NCI-H187 treated with DMSO at 0.1 percent for 48 hours (cell line): ENCODE measurements at places on chromosomes 7 and 10.

- DNase-seq: no peak
These were observed 19.8 kb downstream of the PIK3AP1 start for GRCh38 chr10:96700374-96701099.

DNA sequence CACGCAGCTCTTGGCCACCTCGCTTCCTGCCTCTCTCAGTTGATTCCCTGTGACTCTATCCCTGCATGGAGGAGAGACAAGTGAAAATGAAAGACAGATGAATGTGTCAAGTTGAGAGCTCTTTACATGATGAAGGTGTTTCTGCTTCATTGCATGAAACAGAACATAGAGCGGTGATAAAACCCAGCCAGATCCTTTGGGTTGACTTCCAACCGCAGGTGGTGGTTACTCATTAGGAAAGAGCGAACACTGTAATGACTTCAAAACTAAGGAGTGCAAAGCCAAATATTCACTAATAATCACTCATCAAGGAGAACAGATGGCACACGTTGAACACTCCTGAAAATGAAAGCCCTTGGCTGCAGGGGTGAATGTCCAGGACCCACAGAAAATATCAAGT lies 31.8 kb upstream of the WDR11 start:
- peak; percentile 67 for DNase-seq

DNA sequence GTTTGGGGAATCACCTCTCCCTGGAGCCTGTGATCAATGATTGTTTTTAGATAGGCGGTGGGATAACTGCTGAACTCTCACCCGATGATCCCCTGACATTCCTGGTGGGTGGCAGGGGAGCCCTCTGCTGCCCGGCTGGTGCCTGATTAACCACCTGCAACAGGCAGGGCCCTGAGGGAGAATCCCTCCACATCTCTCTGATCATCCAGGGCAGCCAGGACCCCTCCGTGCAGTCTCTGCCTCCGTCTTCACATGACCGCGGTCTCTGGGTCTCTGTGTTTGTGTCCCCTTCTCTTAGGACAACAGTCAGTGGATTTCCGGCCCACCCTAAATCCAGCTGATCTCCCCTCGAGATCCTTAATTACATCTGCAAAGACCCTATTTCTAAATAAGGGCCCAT lies 17.4 kb downstream of the CALML5 start:
- no peak for DNase-seq

DNA sequence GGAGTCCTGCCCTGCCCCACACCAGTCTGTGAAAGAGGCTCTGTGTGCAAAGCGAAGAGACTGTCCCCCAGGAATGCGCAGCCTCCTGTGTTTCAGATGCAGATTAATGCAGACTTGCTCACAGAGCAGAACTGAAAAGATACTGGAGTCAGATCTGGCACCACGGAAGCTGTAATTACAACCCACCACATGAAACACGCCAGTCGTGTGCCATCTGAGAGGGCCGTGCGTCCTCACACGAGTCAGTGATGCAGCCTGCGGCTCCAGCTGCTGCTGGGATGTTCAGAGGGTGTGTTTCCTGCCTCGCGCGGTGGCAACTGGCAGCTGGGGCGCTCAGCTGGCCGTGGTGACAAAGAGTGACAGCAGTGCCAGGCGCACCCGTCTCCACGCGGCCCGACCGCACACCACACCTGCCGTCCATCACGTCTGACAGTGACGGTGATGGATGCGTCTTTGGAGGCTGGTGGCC lies 50.0 kb downstream of the NKX6-2 start:
- DNase-seq: no peak

DNA sequence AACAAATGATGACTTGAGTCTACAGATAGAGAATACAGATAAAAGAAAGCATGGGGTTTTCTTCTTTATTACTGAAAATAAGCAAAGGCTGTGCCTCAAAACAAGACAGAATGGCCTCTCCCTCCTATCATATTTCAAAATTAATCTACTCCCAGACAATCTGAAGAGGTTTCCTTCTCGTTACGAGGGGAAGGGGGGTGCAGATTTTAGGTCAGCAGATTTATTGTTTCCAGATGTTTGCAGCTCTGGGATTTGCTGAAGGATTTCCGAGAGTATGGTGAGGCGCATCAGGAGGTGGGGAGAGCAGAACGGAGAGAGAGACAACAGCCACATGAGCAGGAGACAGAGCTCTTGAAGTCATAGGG lies 89.8 kb downstream of the KIAA1549 start:
- DNase-seq: peak; percentile 11

DNA sequence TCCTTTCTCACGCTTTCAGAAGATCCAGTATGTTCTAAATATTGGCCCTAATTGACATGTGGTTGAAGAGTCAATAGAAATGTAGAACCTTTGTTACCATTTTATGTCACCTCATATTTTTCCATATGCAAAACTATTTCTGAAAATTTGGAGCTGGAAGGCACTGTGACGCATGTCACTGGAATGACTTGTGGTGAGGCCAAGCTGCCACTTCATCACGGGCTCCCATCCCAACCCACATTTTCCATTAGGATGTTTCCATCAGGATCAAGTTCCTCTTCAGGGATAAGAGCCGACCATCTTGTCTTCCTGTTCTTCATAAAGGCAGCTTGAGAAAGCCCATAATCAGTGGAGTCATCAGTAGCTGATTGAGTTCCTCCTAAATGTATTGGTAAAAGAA lies 1241.7 kb downstream of the GATA3 start:
- no peak for DNase-seq

DNA sequence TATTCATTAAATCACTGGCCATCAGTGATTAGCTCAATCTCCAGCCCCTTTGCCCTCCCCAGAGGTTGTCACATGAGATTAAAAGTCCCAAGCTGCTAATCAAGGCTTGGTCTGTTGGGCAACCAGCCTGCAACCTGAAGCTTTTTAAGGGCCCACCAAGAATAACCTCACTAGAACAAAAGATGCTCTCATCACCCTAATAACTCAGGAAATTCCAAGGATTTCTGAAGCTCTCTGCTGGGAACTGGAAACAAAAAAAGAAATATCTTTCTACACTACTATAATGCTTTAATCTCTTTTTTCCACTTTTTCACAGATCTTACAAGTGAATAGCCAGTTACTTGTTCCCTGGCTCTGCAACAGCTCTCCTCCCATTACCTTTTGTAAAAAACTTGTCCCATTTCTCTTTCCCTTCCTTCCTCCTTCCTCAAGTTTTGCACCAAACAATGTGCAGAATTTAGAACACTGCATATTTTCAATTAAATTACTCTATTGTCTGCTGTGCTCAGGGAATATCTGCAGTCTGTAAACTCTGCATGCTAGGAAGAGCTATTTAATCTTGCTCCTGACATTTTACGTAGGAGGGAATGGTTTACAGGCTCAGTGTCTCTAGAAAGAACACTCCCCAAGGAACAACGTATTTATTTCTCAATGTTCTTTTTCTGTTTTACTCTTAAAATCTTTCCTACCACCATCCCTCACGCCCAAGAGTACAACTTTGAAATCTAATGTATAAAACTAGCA lies 169.1 kb downstream of the IMMP2L start:
- DNase-seq: no peak

GRCh38 chr10:77393411-77393810 lies 244.2 kb downstream of the KCNMA1 start:
- DNase-seq: no peak
